ENCODE measurements at places on chromosomes 3 and 15. TPM values are rescaled to one million over a fixed set of nuclear protein-coding genes. Genes with fewer than 3 reads are reported as not detected.

- DNase-seq: peak; percentile 77
Observed at GRCh38 chr3:26622621-26623418, at the start of gene LRRC3B. Gene LRRC3B (plus strand): TSS chr3:26622772. CDS start chr3:26709673, 86,901 bp downstream.

DNA sequence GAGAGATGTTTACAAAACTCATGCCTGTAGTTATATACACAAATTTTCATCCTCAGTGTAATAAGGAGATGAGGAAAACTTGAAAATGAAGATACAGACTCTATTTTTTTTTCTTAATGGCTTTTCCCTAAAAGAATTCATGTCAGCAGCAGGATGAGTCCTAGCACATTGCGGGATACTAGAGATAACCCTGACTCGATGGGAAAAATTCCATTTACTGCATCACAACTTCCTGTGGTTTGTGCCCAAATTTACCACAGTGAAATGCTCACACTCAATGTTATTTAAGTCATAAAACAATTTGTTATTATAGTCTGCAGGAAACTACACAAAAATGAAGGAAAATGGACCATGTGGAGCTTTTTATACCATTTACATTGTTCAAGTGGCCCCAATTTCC, 581.9 kb upstream of the ZNF717 start:
- DNase-seq: no peak

NR2E3 gene
- not detected for total RNA-seq

DNA sequence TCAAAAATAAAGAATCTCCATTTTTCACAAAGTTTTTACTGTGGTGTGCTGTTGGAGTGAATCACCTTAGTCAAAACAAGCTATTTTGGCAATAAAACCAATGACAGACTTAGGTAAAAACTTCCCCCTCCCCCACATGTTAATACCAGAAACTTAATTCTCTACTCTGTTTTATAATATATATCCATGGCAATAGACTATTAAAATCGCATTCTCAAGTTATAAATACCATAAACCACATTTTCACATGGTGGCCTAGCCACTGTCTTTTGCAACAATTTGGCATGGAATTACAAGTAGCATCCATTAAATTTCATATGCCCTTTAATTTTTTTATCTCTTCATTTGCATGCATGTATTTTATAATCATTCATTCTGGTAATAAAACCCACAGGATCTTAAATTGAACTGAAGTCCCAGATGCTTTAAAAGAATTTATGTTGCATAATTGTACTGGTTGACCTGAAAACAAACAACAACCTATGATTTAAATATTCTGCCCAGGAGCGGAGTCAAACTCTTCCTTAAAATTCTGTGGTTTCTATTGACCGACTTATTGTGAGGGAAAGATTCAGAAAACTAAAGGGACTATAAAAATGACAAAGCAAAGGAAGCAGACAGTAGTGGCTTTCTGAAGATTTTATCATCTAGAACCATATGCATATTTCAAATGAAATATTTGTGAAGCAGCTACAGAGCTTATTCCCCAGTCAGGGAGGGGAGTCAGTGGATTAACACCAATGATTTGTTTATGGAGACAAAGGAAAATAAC, 229.0 kb upstream of the TBL1XR1 start:
- no peak for DNase-seq

DUOX1 gene
- total RNA-seq: 0.59 TPM

- DNase-seq: no peak
Observed at GRCh38 chr3:9399337-9399703, 1.9 kb downstream of the SETD5 start.

- DNase-seq: no peak
Observed at GRCh38 chr15:56366211-56366610, 985 bp downstream of the TEX9 start.

Data from cardiac septum (tissue), 1 donor.